ENCODE measurements at places on chromosomes 4 and X.

DNA sequence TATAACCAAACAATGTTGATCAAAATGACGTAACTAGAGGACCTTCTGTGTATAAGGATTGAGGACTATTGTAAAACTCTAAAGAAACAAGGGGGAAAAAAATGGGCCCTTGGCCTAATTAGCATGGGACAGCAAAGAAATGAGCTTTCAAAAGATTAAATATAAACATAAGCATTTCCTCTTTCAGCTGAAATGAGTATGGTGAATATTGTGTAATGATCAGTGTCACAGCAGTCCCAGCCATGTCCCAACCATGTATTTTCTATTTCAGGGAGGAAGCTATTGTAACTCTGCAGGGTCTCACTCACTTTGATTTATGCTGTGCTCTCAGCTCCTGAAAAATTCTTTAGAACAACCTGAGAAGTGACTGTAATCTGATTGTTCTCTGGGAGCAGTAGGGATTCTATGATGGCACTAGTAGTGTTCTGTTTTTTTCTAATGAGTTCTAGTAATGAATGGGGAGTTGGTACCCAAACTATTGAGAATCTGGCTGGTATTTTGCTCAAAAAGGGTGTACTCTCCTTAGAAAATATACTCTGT, 25.8 kb downstream of the ANXA10 start:
- H3K36me3 ChIP-seq, result no peaks in the 10 kb centered on the region
- H3K27me3 ChIP-seq, result no peaks in the 10 kb centered on the region
- no peak overlapping the region for H3K27ac ChIP-seq

DNA sequence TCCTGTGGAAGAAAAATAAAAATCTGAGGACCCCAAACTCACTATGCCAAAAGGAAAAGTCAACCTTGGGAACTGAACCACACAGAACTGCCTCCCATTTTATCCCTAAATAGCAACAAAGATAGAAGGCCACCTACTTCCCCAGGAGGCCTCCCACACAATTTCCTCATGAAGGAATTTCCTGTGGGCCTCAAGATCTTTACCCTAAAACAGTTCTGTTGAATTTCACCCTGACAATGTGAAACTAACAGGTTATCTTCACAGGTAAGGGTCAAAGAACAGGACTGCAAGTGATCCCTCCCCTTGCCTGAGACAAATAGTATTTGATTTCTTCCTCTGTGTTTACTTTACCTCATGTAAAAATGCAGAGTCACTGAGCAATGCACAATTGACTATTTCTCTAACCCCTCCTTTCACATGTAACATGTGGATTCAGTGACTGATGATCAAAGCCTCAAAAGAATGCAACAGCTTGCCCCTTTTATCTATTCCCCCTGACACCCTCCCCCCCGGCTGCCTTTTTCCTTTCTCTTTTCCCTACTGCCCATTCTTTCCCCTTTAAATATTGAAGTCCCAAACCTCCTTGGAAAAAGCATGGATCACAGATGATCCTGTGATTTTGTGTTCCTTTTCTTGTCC, 33.3 kb downstream of the MEPE start:
- H3K27ac ChIP-seq, result no peak overlapping the region
- H3K36me3 ChIP-seq, result no peaks in the 10 kb centered on the region
- peaks cover 11% of the 10 kb centered on the region for H3K4me1 ChIP-seq

DNA sequence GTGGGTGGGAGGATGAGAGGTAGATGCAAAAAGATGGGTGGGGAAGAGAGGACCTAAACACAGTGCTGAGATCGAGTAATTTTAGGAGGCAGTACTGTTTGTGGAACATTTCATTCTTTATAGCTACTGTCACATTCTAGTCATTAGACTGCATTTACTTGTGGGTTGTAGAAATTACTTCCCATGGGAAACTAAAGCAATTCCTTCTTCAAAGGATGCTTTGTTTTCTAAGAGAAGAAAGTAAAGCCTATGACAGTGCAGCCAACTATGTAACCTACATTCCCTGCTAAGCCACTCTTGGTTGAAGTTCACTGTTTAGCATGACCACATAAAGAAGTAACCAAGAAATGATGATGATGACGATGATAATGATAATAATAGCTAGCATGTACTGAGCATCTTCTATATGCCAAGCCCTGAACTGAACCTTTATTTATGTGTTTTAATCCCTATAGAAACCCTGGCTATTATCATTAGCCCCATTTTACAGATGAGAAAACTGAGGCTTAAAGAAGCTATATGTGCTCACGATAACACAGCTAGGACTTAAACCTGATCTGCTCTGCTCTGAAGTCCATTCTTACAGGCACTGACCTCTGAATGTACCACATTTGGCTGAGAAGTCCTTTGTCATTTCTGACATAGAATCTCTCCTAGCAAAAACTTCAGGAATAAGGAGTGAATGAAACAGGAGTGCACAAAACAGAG, 114.5 kb upstream of the KIT start:
- H3K27ac ChIP-seq, result no peak overlapping the region
- H3K4me3 ChIP-seq, result no peak overlapping the region
- DNase-seq, result no peak
- no peaks in the 10 kb centered on the region for H3K27me3 ChIP-seq

DNA sequence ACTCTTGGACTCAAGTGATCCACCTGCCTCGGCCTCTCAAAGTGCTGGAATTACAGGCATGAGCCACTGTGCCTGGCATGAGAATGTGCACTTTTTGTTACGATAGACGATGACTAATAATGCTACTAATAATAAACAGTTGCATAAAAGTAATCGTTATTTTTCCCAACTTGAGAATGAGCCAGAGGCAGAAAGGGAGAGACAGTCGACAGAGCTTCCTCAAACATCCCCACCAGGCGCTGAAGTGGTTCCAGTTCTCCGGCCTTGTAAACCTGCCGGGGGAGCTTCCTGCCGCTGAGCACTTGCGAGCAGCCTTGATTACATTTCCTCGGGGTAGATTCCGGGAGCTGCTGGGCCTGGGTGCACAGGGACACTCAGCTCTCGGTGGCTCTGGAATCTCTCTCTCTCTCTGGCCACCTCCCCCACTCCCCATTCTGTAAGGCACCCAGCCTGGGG, 8.9 kb upstream of the HTRA3 start:
- no peak overlapping the region for H3K27ac ChIP-seq
- H3K36me3 ChIP-seq, result no peaks in the 10 kb centered on the region
- H3K4me3 ChIP-seq, result no peak overlapping the region
- DNase-seq, result no peak

DNA sequence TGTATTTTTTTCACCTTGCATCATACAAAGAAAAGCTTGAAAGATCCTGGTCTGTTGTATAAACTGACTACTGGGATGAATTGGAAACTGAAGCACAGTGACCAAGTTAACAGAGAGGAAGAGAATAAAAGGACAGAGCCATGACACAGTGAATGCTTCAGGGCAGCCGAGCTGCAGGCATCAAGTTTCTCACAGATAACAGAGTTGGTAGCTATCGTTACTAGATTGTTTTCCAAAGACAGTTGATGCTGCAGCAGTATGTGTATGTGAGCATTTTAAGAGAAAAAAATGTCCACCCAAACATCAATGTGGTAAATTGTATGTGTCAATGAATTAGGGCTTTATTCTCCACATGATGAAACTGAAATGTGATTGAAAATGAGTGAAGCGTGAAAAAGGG, 1032.7 kb downstream of the ADGRL3 start:
- DNase-seq, result no peak
- no peaks in the 10 kb centered on the region for H3K4me1 ChIP-seq
- H3K27me3 ChIP-seq, result no peaks in the 10 kb centered on the region
- no peak overlapping the region for H3K27ac ChIP-seq
- H3K4me3 ChIP-seq, result no peak overlapping the region

DNA sequence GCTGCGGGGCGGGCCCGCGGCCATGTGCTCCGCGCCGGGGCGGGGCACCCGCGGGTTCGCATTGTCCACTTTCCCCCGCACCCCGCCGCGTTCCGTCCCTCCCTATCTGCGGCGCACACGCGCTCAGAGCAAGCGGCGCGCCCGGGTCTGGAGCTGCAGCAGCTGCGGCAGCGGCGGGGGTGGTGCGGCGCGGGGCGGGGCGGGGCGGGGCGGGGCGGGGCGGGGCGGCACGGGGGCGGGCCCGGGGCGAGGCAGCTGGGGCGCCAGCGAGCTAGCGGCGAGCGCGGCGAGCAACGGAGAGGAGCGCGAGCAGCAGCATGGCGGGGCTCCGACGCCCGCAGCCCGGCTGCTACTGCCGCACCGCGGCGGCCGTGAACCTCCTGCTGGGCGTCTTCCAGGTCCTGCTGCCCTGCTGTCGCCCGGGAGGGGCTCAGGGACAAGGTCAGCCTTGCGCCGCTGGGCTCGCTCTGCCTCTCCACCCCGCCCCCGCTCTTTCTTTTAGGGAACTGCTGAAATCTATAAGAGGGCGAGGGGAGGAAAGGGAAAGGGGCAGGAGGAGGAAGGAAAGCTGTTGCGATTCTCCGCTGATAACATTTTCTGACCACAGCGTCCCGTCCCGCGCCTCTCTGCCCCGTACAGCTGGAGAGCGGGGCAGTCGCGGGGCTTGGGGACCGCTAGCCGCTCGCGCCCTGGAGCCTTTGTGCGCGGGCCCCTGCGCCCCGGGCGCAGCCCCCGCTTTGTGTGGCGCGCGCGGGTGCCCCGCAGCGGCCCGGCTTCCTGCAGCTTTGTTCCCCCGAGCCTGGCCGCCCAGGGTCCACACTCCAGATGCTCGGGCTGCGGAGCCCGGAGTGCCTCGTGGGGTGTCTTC, at the start of gene TMEM131L:
TSS of gene TMEM131L (plus strand) at position 280 of the 868 bp plus-strand sequence. CDS start at position 318, 38 bp downstream.
- peak; percentile 76 for DNase-seq
- H3K27me3 ChIP-seq, result no peaks in the 10 kb centered on the region
- peak within 1 kb of the TSS; percentile 92 for H3K4me3 ChIP-seq
- H3K36me3 ChIP-seq, result no peaks in the 10 kb centered on the region

DNA sequence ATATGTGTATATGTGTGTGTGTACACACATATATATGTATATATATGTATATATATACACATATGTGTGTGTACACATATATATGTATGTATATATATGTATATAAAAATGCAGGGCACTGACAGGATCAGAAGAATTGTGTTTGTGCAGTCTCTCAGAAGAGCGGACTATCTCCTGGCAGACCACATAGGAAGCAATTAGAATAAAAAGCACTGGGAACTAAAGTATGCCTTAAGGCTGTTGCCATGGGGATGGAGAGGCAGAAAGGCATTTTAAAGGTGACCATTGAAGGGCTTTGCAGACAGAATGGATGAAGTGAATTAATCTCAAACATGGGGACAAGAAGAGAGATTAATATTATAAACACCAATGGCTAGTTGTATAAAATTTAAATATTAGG, 33.7 kb upstream of the USP51 start:
- H3K4me1 ChIP-seq, result no peaks in the 10 kb centered on the region
- H3K4me3 ChIP-seq, result no peak overlapping the region
- no peaks in the 10 kb centered on the region for H3K36me3 ChIP-seq
- no peak for DNase-seq

DNA sequence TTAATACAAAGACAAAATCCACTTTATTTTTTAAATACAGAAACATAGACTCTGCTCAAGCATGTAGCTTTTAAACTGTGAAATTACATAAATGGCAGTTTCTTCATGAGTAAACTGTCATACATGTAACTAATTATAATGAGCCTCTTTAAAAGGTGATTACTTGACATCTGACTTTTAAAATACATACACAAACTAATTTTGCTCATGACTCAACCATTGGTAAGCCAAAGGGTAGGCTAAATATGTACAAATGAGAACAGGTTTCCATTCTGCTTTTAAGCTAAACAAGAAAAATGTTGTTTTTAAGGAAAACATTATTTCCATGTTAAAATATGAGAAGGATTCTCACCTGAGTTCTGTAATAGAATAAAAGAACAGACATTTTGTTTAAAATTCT, 27.9 kb downstream of the CAMK2D start:
- no peak for DNase-seq
- no peak overlapping the region for H3K4me3 ChIP-seq
- no peaks in the 10 kb centered on the region for H3K4me1 ChIP-seq
- H3K27ac ChIP-seq, result no peak overlapping the region
- H3K36me3 ChIP-seq, result no peaks in the 10 kb centered on the region
- H3K27me3 ChIP-seq, result no peaks in the 10 kb centered on the region

DNA sequence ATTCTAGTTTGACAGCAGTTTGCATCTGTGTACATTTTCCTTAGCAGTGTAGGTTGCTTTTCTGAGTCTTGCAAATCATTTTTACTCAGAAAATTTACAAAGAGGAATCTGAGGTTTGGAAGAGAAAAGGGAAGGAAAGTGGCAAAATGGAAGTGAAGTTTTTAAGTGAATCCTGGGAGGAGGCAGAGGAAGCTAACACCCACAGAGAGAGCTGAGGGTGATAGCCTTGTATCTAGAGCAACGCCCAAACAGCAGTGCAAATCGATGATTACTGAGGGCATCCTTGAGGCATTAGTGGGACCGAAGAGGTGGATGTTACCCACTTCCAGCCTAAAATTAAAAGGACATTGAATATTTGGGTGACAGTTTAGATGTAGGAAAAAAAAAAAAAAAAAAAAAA, 31.8 kb downstream of the KLF3 start:
- H3K4me1 ChIP-seq, result peaks cover 7% of the 10 kb centered on the region
- H3K4me3 ChIP-seq, result no peak overlapping the region
- H3K27me3 ChIP-seq, result no peaks in the 10 kb centered on the region

GRCh38 chrX:134502686-134503085, 42.7 kb downstream of the HPRT1 start:
- no peak overlapping the region for H3K27ac ChIP-seq
- no peak overlapping the region for H3K4me3 ChIP-seq
- no peaks in the 10 kb centered on the region for H3K27me3 ChIP-seq
- no peak for DNase-seq
- H3K4me1 ChIP-seq, result no peaks in the 10 kb centered on the region

GRCh38 chr4:23384741-23385140, 505.1 kb downstream of the PPARGC1A start:
- no peaks in the 10 kb centered on the region for H3K4me1 ChIP-seq
- H3K27me3 ChIP-seq, result no peaks in the 10 kb centered on the region
- no peak overlapping the region for H3K4me3 ChIP-seq
- no peak for DNase-seq
- no peak overlapping the region for H3K27ac ChIP-seq

DNA sequence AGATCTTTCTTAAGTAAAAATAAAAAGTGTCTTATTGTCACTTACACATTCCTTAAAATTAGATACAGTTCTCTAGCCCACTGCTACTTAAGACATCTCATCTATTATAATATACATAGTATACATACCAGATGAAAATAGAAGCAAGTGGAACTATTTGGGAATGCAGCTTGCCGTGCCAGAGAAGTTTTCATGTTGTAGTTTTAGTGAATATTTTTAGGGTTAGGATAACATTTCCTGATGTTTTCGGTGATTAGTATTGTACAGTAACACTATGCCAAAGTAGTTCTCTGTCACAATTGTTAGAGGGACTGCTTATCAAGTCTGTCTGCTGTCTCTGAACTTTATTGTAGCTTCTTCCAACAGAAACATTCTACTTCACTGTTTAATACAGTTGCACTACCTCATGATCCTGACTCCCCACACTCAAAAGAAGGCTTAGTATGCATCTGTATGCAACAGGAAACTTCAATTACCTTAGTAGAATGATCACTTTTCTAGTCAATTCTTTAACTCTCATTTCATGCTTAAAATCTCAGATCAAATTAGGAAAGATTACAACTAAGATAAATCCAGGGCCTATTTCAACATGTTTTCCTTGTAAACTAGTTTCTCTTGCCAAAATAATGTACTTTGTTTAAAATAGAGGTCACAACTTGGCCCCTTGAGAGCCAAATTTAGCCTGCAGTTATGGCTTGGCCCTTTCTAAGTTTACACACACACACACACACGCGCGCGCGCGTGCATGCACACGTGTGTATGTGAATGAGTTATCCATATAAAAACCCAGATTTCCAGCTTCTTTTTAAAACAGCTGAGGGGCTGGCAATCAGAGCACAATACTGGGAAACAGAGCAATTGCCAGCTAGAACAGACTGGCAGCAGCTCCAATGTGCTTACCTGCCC, 42.3 kb upstream of the SRPX start:
- no peaks in the 10 kb centered on the region for H3K27me3 ChIP-seq
- H3K36me3 ChIP-seq, result no peaks in the 10 kb centered on the region
- H3K27ac ChIP-seq, result no peak overlapping the region
- H3K4me3 ChIP-seq, result no peak overlapping the region
- H3K4me1 ChIP-seq, result no peaks in the 10 kb centered on the region
- DNase-seq, result no peak

Data from upper lobe of left lung (tissue), 6 donors.